ENCODE measurements at places on chromosomes 4 and X.

GRCh38 chr4:55258152-55258865, 87.7 kb upstream of the SRD5A3 start:
- no peak for DNase-seq

DNA sequence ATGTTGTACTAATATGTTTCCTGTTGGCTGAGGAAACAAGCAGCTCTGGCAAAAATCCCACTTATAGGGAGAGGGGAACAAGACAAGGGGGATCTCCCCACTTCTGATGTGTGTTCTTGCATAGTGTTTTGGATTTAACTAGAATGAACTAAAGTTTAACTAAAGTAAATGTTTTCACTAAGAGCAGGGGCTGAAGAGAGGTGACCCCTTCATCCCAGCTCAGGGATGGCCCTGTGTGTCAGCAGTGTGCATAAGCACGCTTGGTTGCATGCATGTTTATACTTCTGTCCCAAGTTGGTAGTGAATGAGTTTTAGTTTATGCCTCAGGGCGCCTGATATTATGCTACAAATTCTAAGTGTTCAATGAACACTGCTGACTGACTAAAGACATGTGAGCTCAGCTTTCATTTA, 169.4 kb downstream of the MGST2 start:
- no peak for DNase-seq

GRCh38 chr4:76783836-76784235, 114.1 kb downstream of the SOWAHB start:
- DNase-seq, result no peak

GRCh38 chr4:5889002-5889696, 3.7 kb downstream of the CRMP1 start:
- no peak for DNase-seq

DNA sequence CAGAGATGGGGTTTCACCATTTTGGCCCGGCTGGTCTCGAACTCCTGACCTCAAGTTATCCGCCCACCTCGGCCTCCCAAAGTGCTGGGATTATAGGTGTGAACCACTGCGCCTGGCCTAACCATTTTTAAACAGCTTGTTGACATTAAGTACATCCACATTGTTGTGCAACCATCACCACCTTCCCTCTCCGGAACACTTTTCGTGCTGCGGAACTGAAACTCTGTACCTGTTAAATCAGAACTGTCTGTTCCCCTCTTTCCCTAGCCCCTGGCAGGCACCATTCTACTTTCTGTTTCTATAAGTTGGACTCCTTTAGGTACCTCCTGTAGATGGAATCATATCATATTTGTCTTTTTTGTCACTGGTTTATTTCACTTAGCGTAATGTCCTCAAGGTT, 9.5 kb downstream of the FHDC1 start:
- no peak for DNase-seq

GRCh38 chrX:17160975-17161374, 214.0 kb upstream of the NHS start:
- no peak for DNase-seq

DNA sequence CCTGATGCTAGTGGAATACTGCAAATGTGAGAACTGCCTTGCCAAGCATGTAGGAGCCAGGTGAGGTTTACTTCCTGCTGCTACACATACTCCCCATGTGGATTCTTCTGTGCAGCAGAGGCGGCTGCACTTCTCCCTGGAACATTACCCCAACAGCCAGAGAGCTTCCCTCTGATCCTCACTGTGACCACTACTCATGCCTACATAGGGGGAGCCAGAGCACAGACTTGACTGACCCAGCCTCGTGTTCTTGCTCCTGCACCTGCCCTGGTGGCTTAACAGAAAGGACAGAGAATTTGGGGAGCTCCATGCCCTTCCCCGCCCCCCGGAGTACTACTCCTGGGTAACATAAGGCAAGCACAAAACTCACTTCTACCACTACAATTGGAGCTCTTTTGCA, 38.4 kb downstream of the UGT2A2 start:
- no peak for DNase-seq

GRCh38 chr4:121998024-121998423, 46.2 kb upstream of the TRPC3 start:
- no peak for DNase-seq

- DNase-seq, result no peak
Measured at GRCh38 chrX:16171944-16172343, 4.7 kb downstream of the MAGEB17 start.

GRCh38 chr4:38902695-38903094, 35.1 kb downstream of the FAM114A1 start:
- no peak for DNase-seq

GRCh38 chr4:146342600-146343192, 128.4 kb downstream of the REELD1 start:
- DNase-seq, result no peak

GRCh38 chrX:140501940-140502468, 2.9 kb downstream of the SOX3 start:
- DNase-seq, result no peak

GRCh38 chr4:73707269-73707875, 33.0 kb upstream of the CXCL8 start:
- no peak for DNase-seq

DNA sequence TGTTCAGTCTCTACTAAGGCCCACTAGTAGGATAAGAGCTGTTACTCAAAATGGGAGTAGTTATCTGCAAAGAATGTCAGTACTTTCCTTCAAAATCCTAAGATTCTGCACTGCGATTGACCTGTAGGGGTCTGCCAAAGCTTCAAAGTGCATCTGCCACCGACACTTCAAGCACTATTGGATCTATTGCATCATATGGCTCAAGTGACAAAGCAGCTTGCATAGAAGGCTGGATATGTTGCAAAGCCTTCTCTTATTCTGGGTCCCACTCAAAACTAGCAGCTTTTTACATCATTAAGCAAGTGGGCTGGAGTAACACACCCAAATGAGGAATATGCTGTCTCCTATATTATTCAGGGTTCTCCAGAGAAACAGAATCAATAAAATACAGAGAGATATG, 115.4 kb upstream of the EMCN start:
- DNase-seq, result no peak

- no peak for DNase-seq
Measured at GRCh38 chr4:78764498-78764961, 11.6 kb upstream of the BMP2K start.

- DNase-seq, result no peak
Measured at GRCh38 chr4:98262431-98262830, 1.2 kb downstream of the RAP1GDS1 start.

DNA sequence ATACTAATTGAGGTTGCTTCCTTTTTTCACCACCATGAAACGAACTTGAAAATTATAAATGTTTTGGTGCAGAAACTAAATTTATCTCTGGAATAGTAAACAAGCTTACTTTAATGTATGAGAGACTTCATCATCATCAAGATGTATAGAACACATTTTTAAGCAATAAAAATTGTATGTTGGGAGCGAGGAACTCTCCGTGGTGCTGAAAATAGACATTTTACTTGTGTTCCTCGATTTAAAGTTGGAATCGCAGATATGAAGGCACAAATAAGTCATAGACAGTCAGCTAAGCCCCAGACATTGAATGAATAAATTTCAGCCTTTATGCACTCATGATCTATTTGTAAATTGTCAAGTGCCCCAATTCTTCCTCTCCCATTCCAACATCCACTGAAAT, 310.7 kb downstream of the STK32B start:
- no peak for DNase-seq

- DNase-seq, result no peak
Measured at GRCh38 chr4:121582296-121582695, 114.5 kb downstream of the ANXA5 start.
